Bone marrow (tissue), 2 donors: ENCODE measurements at places on chromosomes 2 and 18.

GRCh38 chr2:64727013-64727767, 73.5 kb upstream of the SERTAD2 start:
- DNase-seq = peak; percentile 76

DNA sequence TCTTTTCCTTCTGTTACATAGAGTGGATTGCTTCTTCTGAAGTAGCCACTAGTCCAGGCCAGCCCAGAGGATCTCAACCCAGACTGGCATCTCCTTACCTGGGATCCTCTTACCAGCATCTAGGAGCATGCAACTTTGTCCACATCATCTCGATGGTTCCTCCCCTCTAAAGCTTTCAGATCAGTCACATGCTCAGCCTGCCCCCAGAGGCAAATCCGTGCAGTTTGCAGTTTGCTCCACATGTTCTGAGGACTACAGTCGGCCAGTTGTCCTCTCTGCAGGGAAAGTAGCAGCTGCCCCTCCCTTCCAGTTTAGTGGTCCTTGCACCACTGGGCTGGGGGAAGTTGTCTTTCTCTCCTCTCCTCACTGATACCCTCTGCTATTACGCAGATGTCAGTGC, 259.8 kb upstream of the APCDD1 start:
- DNase-seq = no peak

- no peak for DNase-seq
Measured at GRCh38 chr2:1995987-1996386, 251.7 kb upstream of the PXDN start.

- DNase-seq = no peak
Measured at GRCh38 chr2:127810156-127810618, 784 bp downstream of the WDR33 start.

- no peak for DNase-seq
Measured at GRCh38 chr2:125730921-125731320, 925.0 kb upstream of the GYPC start.

- DNase-seq = no peak
Measured at GRCh38 chr2:62010632-62011256, 105.3 kb downstream of the COMMD1 start.

DNA sequence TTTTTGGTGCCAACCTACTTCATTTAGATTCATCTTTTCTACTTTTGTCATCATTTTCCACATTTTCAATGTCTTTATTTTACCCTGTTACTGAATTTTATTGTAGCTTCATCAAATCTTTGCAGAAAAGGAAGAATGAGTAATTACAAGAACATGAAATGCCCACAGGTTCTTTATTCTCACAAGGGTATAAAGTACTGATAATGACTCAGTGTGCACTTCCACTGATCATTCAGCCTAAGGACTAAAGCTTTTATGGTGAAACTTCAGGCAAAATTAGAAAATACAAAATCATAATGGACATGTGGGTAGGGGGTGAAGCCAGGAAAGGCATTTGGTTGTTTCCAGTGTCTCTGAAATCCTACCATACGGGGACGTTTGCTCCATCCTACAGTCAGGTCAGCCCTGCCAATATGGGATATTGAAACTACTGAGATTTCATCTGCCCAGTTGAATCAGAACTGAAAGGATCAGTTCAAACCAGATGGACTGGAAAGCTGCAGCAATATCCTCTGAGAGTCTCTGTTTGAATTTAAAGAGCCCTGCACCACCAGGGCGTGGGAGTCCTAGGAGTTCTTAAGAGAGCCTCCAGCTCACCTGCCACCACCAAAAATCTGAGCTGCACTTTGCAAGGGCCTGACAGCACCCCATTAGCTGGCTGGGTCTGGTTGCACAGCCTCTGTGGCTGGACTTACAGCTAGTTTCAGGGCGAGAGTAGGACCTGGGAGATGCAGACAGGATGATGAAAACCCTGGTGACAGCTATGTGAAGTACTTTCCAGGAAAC, 390.4 kb downstream of the CMPK2 start:
- no peak for DNase-seq

GRCh38 chr2:108194409-108195132, 45.2 kb upstream of the SULT1C3 start:
- DNase-seq = no peak

GRCh38 chr18:8982416-8983183, 119.9 kb upstream of the NDUFV2 start:
- DNase-seq = no peak

- no peak for DNase-seq
Measured at GRCh38 chr2:231184319-231184718, 14.1 kb upstream of the ARMC9 start.

GRCh38 chr2:236165842-236166795, 2.1 kb downstream of the GBX2 start:
- DNase-seq = no peak

- no peak for DNase-seq
Measured at GRCh38 chr2:70733646-70734180, 34.3 kb downstream of the ADD2 start.

DNA sequence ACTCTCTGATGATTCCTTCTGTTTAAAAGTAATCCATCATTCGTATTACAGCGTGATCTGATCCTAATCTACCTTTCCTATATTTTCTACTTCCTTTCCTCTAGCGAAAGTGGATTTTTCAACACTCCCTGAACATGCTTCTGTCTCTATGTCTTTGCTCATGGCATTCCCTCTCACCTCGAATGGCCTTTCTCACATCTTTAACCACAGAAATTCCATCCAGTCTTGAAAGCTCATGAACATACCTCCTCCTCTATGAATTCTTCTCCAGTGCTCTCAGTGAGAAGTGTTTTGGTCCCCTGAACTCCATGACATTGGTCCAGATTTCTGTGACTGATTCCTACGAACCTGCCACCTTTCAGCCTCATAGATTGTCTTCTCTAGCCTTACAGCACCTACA, 323.2 kb downstream of the RAD51AP2 start:
- no peak for DNase-seq

GRCh38 chr2:181362561-181362960, 94.6 kb upstream of the ITGA4 start:
- DNase-seq = no peak

DNA sequence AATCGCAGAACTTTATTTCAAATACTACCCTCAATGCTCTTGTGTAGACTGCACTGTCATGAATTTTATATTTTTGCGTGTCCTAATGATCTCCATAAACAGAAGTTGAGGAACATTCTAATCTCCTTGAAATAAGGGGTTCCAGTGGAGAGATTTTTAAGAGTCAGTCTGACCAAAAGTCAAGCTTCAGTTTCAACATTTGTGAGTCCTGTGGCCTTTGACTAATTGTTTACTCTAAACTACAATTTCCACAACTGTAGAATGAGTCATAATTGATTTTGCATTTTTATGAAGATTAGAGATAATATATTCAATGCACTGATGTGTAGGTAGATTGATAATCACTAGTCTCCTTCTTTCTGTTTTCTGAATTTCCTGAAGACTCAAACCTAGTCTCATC, 720.3 kb upstream of the ID2 start:
- DNase-seq = no peak

GRCh38 chr2:157940024-157940423, 63.9 kb upstream of the ACVR1 start:
- no peak for DNase-seq

DNA sequence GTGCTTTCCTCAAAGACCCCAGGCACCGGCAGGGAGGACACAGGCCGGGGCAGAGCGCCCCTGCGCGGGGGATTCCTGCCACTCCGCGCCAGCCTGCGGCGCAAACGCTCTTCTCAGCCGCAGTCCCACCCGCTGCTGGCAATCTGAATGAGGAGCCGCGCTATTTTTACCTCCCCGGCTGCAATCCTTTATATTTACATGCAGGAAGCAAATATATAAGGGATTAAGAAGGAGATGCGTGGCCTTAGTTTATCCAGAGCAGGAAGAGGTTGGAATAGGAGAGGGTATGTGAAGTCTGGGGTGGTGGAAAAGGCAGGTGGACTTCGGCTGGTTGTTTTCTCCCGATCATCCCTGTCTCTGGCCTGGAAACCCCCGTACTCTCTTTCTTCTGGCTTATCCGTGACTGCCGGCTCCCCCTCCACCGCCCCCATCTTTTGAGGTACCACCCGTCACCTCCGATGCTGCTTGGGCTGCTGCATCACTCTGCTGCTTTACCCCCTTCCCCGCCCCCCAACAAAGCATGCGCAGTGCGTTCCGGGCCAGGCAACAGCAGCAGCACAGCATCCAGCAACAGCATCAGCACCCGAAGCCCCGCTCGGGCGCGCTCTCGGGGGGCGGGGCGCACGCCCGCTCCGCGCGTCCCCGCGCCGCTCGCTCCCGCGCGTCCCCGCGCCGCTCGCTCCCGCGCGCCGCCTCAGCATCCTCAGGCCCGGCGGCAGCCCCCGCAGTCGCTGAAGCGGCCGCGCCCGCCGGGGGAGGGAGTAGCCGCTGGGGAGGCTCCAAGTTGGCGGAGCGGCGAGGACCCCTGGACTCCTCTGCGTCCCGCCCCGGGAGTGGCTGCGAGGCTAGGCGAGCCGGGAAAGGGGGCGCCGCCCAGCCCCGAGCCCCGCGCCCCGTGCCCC, at the start of gene ADAM23:
ADAM23 (plus strand) TSS at position 700 of the 902 bp plus-strand sequence. CDS start 335 bp downstream, outside the sequence.
- DNase-seq = no peak

GRCh38 chr2:100812573-100812972, 7.4 kb upstream of the NPAS2 start:
- no peak for DNase-seq

DNA sequence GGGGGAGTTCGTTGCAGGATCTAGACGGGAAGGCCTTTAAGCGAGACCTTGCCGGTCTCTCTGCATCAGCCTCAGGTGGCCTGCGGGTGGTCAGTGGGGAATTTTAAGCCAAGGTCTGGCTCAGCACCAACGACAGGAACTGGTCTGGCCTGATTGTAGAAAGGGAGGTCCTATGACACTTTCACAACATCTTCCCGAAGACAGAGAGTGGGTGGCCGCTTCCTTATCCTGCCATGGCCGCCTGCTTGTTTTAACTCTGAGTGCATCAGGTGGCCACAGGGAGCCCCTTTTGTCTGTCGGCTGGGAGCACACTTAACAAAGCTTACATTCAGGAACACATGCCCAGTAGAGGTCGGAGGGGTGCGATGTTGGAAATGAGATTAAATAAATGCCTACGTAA, 363.7 kb upstream of the MYT1L start:
- no peak for DNase-seq

DNA sequence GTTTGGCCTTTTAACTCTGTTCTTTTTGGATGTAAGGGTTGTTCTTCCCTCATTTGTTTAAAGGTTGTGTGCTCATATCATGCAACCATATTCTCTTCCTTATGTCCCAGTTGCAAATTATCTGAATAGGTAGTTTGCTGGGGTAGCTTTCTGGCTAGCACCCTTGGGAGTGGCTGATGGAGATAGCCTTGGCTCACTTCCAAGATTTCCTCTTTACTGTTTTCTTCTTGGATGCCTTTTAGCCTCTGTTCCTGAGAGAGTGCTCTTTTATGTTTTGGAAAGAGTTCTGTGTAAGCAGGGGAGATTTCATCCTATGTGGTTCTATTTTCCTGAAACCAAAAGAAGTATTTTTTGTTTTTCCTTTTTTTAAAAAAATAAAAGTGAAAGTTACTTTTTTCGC, 25.4 kb downstream of the USP14 start:
- DNase-seq = no peak

GRCh38 chr2:204726831-204727230, 181.6 kb downstream of the PARD3B start:
- no peak for DNase-seq

GRCh38 chr2:129782633-129782990, 196.9 kb upstream of the RAB6C start:
- DNase-seq = no peak

DNA sequence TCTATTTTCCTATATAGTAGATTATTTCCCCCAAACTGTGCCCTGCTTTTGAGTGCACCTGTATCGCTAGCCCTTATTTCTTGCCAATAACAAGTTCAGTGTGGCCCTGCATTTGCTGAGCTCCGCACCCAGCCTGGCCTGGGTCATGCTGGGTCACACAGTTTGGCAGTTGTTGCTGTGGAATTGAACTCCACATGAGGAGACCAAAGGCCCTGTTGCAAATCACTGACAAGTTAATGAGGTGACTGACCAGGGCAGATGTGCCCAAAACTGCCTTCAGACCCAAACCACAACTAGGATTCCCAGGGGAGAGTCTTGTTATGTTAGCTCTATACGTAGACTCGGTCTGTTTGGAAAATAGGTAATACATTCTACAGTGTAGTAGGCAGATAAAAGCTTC, 31.0 kb downstream of the COL4A4 start:
- DNase-seq = no peak

DNA sequence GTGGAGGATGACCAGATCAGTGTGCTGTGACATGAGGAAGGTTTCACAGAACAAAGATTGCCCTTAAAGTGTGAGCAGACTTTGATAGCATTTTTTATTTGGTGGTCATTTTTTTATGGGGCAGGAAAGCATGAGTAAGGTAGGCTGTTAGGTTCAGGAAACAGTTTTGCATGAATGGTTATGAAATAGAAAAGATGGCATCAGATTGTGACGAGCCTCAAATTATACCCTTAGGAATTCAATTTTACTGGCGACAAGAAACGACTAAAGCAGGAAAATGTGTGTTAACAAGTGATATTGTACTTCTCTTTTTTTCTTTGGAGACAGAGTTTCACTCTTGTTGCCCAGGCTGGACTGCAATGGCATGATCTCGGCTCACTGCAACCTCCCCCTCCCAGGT, 44.7 kb downstream of the PIK3C3 start:
- DNase-seq = no peak

DNA sequence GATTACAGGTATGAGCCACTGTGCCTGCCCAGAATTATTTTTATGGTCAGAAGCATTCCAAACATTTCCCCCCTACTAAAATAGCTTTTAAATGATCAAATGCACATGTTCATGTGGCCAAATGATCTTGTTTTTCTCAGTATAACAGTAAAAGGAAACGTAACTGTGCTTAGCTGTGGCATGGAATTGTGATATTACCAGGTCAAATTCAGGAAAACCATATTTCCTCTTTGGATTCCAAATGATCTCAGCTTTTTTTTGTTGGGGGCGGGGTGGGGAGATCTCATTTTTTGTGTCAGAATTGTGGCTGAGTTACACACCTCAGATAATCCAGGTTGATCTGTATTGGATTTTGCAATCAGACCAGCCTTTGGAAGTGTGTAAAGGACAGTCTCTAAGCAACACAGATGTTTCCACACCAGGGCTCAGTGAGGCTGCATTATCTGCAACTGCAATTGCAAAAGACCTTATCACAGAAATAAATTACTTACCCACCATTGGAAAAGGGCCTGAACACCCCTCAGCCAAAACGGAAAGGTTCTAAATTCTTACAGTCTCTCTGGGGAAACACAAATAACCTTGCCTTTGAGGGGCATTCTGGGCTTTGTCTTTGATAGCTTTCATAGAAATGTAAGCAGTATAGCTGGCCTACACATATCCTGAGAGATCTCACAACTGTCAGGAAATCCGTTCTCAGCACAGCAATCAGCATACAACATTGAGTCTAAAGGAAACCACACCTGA, 8.4 kb downstream of the CASP10 start:
- no peak for DNase-seq
